ENCODE measurements at places on chromosomes 13 and 19. TPM values are rescaled to one million over a fixed set of nuclear protein-coding genes. Genes with fewer than 3 reads are reported as not detected.
A peak's percentile ranks its signal among the peaks of the same experiment; 100 is the strongest.

MAST1 gene
- 0.82 TPM for total RNA-seq

SIGLEC6 gene
- 2.7 TPM for total RNA-seq

SIRT6 gene
- 96.1 TPM for total RNA-seq

FSD1 gene
- total RNA-seq: 1.1 TPM

JOSD2 gene
- 32.7 TPM for total RNA-seq

ZNF563 gene
- total RNA-seq: 4.3 TPM

LGALS13 gene
- total RNA-seq: not detected

SPACA4 gene
- not detected for total RNA-seq

MTUS2 gene
- total RNA-seq: 0.15 TPM

JSRP1 gene
- total RNA-seq: 0.55 TPM

SOHLH2 gene
- total RNA-seq: not detected

RNF225 gene
- not detected for total RNA-seq

URAD gene
- 44.8 TPM for total RNA-seq

CPB2 gene
- not detected for total RNA-seq

ATCAY gene
- total RNA-seq: 0.28 TPM

GPR12 gene
- 0.12 TPM for total RNA-seq

GNA15 gene
- 4.8 TPM for total RNA-seq

GRCh38 chr19:18342090-18342632 lies 1.8 kb downstream of the PGPEP1 start:
- no peak for DNase-seq

DNA sequence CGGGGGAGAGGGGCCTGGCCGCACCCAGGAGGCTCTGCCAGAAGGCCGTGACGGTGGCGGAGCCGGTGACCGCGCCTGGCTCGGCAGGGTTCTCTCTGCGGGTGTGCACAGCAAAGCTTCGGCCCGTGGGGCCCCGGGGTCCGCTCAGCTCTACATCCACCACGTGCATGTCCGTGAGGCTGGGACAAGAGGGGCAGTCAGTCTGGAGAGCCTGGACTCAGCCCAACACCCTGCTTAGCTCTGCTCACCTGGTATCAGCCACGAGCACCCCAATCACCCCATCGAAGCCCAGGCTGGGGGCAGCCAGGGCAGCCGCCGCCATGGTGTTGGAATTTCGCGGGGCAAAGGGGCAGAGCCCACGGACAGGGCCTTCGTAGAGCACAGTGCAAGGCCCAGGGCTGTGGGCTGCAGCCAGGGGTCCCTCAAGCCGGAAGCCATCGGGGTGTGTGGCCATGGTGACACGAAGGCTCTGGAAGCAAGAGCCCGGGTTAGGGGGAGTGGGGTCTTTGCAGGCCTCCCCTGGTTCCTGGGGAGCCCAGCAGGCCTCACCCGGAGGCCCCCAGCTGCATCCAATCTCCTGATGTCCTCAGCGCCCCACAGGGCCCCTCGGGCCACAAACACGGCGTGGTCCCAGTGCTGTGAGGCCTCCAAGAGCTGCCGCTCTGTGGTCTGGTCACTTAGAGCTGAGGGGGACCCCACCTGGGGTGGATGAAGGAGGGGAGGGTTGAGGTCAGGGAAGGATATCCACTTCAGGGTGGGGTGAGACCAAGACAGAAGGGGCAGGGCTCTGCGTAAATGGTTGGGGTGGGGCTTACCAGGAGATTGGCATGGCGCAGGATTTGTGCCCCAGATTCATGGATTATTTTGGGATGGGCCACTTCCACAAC lies 1.4 kb downstream of the ASPDH start:
- DNase-seq: peak; percentile 38

DNA sequence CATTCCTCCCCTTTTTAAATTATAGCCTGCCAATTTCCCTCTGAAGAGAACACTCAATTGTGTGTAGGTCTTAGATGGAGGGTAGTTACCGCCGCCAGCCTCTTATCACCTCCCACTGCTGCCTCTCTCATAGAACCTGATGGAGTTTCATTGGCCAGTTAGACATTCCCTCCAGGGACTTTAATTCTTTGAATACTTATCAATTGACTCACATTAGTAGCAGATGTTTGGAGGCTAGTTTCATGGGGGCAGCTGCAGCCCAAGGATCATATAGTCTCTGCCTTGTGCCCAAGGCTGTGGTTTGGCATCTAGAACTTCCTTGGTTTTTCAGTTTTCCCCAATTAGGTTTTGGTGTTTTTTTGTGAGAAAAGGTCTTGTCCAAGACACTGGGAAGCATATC lies 318.9 kb upstream of the HTR2A start:
- no peak for DNase-seq

- no peak for DNase-seq
Observed at GRCh38 chr19:38743394-38744297, 628 bp downstream of the CAPN12 start.

DNA sequence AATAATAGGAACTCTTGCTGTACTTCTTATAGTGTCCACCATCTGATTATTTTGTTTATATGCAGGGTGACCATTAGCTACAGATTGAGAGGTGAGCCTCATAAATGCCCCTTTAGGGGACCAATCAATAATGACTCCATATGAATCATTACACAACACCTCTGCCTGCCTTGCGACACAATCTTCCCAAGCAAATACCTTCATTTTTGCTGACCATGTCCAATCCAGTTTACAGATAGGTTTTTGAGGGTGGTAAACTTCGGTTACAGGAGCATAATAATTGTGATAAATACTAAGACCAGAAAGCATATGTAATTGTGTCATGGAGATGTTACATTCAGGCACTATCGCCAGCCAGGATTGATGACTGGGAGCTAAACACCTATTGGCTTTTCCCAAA lies 23.6 kb upstream of the IL17D start:
- DNase-seq: no peak

DNA sequence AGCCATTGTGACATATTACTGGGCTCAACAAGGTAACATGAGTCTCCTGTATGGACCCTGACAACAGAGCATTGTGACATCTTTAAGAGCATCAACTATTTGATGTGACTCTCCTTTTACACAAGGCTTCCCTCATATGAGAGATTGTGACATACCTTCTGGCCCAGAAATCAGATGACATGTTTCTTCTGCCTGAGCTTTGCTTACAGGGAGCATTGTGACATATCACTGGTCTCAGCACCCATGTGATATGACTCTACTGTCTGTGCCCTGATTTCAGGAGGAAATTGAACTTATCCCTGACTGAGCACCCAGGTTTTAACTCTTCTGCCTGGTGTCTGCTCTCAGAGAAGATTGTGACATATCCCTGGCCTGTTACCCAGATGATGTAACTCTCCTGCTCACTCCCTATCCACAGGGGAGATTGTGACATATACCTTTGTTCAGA lies 15.9 kb upstream of the ZNF681 start:
- DNase-seq: no peak

- no peak for DNase-seq
Observed at GRCh38 chr19:16160943-16161560, 12.3 kb downstream of the CIB3 start.

DNA sequence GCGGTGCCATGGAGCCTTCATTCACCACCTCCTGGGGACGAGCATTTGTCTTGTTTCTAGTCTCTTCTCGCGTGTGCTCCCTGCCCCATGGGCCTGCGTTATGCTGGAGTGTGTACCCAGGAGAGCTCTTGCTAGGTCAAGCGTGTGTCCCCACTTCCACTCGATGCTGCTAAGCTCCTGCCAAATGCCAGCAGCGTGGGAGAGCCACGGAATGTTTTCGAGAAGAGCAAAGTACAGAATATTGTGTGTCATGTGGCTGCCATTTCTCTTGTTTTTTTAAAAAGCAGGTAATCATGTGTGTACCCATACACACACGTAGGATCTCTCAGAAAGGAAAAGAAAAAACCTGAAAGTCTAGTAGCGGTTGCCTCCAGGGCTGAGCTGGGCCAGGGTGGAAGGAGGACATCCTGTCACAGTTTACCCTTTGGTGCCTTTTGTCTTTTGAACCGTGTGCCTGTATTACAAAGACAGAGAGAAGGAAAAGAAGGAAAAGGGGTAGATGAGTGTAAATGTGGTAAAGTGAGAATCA lies 28.6 kb downstream of the PAK4 start:
- no peak for DNase-seq

GRCh38 chr19:39171479-39172465 lies 25.0 kb upstream of the NCCRP1 start:
- no peak for DNase-seq

DNA sequence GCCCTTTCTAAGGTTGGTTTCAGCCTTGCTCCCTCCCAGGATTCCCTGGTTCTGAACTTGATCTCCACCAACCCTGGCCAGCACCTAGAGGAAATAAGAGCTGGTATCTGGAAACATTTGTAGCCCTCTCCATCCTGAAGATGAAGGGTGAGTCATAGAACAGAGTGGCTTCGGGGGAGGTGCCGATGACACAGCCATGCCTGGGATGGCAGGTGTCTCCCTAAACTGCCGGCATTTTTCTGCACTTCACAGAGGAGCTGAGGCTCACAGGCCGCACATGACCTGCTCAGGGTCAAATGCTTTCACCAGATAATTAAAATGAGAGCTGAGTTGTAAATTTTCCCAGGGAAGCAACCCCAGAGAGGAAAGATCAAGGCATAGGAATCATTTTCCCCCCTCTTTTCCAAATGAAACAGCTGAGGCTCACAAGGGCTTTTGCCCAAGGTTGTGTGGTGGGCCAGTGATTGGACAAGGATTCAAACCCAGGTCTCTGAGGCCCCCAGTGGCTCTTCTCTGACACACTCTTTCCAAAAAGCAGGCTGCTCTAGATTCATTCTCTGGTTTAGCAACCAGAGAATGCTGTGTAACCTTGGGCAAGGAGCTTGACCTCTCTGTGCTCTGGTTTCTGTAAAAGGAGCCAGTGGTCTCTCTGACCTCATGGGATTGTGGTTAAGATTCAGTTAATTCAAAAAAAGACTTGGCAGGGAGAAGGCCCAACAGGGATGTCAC lies 1.2 kb upstream of the SLC25A42 start:
- no peak for DNase-seq

- no peak for DNase-seq
Observed at GRCh38 chr13:73508841-73509240, 450.0 kb downstream of the KLF5 start.

DNA sequence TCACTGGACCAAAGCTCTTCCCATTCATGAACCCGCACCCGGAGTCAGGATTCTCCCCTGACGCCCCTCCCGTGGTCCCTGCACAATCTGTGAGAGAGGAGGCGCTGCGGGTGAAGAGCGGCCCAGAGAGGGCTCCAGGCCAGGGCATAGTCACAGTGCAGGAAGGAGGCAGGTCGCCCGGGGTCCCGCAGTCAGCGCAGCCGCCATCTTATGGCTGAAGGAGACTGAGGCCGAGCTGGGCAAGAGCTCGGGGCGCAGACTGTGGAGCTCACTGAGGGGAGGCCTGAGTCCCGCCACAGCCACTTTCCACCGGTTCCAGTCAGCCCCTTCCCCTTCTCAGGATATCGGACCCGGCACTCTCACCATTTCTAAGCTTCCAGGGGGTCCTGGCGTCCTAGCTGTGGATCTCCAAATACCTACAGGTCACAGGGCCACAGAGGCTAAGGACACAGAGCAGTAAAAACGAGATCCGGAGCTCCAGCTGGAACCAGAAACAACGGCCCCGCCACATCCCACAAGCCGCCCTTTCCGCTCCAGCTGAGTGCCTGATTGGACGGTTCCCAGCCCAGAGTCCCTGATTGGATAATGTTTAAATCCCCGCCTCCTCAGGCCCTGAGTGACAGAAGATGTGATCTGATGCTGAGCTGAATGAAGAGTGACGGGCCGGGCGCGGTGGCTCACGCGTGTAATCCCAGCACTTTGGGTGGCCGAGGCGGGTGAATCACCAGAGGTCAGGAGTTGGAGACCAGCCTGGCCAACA lies at the start of gene ZNF99:
TSS of gene ZNF99 (minus strand) at position 501 of the 760 bp plus-strand sequence. CDS start at position 366, 135 bp downstream.
- DNase-seq: peak; percentile 3

DNA sequence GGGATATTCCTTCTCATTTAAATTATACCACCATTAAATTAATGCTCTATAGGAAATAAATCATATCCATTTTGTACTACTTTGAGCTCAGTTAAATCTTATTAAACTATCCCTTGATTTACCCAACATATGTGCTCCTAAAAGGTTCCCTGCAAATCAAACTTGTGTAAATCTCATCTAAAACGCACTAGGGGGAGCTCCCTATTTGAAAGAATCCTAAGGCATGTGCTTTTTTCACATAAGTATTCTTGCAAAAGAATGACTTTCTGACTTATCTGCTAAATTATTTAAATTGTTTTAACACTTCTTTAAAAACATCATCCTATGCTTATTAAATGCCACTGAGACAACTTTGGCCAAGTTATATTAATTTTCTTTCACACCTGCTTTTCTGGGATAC lies 7.9 kb downstream of the INTS6 start:
- DNase-seq: no peak

DNA sequence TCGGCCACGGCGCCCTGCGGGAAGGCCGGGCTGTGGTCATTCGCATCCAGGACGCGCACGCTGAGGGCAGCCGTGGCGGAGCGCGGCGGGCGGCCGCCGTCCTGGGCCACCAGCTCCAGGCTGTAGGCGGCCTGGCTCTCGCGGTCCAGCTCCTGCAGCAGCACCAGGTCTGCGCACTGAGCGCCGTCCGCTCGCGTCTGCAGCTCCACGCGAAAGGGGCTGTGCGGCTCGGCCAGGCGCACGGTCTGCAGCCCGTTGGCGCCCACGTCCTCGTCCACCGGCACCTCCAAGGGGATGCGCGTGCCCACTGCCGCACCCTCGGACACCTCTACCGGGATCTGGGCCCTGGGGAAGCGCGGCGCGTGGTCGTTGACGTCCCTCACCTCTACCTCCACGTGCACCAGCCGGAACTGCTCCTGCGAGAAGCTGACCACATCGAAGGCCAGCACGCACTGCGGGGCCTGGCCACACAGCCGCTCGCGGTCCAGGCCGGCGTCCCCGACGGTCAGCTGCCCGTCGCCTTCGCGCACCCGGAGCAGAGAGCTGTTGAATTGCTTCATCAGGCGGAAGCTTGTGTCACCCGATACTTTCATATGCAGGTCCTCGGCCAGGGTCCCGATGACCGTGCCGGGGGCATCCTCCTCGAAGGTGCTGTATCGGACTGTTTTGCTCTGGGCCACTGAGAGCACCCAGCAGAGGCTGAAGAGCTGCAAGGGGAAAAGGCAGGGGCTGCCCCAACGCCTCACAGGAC lies 583 bp downstream of the PCDH8 start:
- DNase-seq: no peak

GRCh38 chr19:51259348-51260245 lies 8.7 kb downstream of the SIGLECL1 start:
- DNase-seq: no peak

- no peak for DNase-seq
Observed at GRCh38 chr13:109235901-109236300, 550.5 kb downstream of the IRS2 start.

DNA sequence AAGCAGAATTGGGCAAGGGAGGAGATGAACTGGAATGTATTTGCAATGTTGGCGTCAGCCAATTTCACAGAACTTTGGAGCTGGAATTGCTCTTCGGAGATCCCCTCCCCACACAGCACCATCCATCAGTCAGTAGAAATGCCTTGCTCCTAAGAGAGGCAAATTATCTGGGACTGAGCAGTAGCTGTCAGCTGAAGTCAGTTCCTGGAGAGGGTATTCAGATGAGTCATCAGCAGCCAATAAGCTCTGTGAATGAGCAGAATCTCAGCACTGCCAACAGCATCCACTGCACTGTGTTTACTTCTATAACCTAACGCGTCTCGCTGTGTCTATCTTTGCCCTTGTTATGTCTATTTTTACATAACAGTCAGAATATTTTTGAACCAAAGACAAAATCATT lies 213.7 kb downstream of the SLITRK5 start:
- no peak for DNase-seq

GRCh38 chr13:103229674-103230073 lies 163.5 kb upstream of the SLC10A2 start:
- no peak for DNase-seq

GRCh38 chr19:3140667-3141038 lies 4.8 kb downstream of the GNA15 start:
- DNase-seq: no peak

GRCh38 chr13:46830405-46831005 lies 33.5 kb upstream of the ESD start:
- DNase-seq: no peak

GRCh38 chr13:32830336-32831031 lies 185.7 kb upstream of the KL start:
- DNase-seq: no peak

Data from left colon (tissue), 2 donors.